K562 (cell line): ENCODE measurements at places on chromosomes 6 and 20. TPM values are rescaled to one million over a fixed set of nuclear protein-coding genes. Genes with fewer than 3 reads are reported as not detected.

- H3K36me3 ChIP-seq: no peaks in the 10 kb centered on the region
- H3K27me3 ChIP-seq: peaks cover 16% of the 10 kb centered on the region
- H3K4me1 ChIP-seq: no peaks in the 10 kb centered on the region
- no peak overlapping the region for H3K4me3 ChIP-seq
- no peak for DNase-seq
These were observed 39.0 kb downstream of the JAG1 start for GRCh38 chr20:10634683-10635411.

GRCh38 chr6:85662251-85662650 is 19.6 kb upstream of the SYNCRIP start:
- H3K4me3 ChIP-seq: no peak overlapping the region
- no peaks in the 10 kb centered on the region for H3K27me3 ChIP-seq

GRCh38 chr6:112522587-112522986 is 175.5 kb downstream of the RFPL4B start:
- DNase-seq: no peak
- no peaks in the 10 kb centered on the region for H3K4me1 ChIP-seq
- H3K27me3 ChIP-seq: no peaks in the 10 kb centered on the region
- no peaks in the 10 kb centered on the region for H3K36me3 ChIP-seq

DNA sequence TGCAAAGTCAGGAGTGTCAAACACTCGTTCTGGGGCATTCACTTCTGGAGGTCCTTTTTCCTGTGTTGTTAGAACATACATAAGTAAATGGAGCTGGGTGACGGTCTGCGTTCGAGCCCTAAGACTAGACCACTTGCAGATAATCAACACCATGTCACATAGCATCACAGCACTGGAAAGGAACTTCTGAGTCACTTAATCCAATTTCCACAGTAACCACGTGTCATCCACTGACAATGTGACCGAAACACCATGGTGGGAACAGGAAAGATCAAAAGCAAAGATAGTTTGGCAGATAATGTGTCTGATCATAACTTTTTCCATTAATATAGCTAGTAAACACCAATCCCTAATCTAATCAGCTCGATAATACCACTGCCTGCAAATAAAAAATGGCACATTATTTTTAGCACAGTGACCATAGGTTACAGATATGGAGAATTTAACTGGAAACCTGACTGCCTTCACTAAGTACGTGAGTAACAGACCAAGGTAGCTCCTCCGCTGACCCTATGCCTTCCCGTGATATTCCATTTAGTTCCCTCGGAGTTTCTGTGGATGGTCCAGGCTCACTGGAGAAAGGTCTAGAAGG is 34.8 kb downstream of the WRNIP1 start:
- no peak overlapping the region for H3K27ac ChIP-seq
- no peak overlapping the region for H3K4me3 ChIP-seq
- peaks cover 17% of the 10 kb centered on the region for H3K4me1 ChIP-seq
- H3K27me3 ChIP-seq: no peaks in the 10 kb centered on the region

DNA sequence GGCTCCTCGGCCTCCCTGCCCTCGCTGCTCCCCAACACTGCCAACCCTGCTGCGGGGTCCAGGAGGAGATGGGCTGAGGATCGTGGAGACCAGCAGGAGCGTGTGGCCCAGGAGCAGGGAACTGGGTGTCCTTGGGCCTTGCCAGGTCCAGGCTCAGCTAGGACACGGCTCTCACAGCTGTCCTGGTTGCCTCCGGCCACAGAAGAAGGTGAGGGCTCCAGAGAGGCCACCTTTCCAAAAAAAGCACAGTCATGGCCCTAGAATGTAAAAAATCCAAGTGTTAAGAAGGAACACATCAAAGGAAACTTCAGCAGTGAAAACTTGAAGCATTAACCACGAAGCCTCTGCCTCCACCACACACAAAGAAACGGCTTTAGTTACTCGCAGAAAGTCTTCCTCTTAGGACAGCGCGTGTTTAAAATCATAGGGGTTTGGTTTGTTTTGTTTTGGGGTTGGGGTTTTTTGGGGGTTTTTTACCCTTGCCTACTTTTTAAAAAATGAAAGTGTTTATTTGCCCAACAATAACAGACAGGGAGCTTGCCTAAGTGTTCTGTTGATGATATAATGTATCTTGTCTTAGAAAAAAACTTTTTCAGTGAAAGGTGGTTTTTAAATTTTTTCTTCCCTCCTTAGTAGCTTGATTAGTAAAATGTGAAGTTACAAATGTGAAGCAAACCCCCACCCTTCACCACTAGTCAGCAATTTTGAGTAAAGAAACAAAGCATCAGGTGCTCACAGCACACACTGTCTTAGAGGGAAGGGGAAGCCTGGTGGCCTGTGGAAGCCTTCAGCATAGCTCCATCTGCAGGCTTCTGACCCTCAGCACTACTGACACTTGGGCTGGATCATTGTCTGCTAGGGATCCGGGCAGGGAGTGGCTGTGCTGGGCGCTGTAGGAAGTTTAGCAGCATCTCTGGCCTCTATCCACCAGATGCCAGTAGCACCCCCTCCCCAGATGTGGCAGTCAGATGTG is 60.0 kb downstream of the PTPN1 start:
- peak overlapping the region; percentile 59; the same call in 2 of the 3 replicates for H3K27ac ChIP-seq
- no peaks in the 10 kb centered on the region for H3K27me3 ChIP-seq
- H3K4me3 ChIP-seq: no peak overlapping the region
- DNase-seq: peak; percentile 43
- H3K4me1 ChIP-seq: peaks cover 22% of the 10 kb centered on the region

The RAB5IF gene
- total RNA-seq: 134 and 144 TPM in 2 replicates

DNA sequence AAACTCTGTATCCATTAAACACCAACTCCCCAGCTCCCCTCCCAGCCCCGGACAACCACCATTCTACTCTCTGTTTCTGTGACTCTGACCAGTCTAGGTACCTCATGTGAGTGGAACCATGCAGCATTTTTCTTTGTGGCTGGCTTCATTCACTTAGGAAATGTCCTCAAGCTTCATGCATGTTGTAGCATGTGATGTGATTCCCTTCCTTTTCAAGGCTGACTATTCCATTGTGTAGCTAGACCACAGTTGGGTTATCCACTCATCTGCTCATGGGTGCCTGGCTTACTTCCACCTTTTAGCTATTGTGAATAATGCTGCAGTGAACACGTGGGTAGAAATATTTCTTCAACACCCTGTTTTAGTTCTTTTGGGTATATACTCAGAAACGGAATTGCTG is 8.8 kb upstream of the BPHL start:
- H3K27ac ChIP-seq: no peak overlapping the region
- H3K36me3 ChIP-seq: peaks cover 92% of the 10 kb centered on the region
- no peak overlapping the region for H3K4me3 ChIP-seq
- no peaks in the 10 kb centered on the region for H3K27me3 ChIP-seq
- no peaks in the 10 kb centered on the region for H3K4me1 ChIP-seq

GRCh38 chr6:39075807-39076622 is 27.4 kb downstream of the GLP1R start:
- H3K27me3 ChIP-seq: peaks cover 24% of the 10 kb centered on the region; the same call in 2 of the 3 replicates
- no peaks in the 10 kb centered on the region for H3K36me3 ChIP-seq
- no peak for DNase-seq
- no peak overlapping the region for H3K27ac ChIP-seq

DNA sequence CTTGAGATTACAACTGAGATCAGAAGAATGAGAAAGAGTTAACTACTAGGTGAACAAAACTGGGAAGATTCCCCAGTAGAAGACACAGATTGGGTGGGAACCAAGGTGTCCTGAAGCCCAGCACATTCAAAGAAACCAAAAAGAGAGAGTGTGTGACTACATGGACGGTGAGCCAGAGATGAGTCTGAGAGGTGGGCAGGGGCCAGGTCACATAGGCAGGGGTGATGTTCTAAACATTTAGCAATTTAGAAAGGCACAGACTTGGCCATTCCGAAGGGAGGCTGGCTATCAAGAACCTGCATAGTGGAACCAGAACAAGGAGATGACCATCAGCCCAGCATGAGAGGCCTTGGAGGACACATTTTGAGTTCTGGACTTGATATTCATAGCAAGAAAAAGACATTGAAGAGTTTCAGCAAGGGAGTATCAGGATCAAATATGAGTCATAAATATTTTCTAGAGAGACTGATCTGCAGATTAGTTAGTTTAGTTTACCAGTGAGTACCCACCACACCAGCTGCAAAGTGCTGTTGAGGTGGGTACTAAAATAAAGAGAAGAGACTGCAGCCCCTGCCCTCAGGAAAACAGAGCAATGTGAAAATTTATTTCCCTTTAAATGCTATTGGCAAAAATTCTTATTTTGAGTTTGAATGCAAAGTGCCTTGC is 340.5 kb upstream of the PRDM1 start:
- H3K27ac ChIP-seq: no peak overlapping the region
- H3K27me3 ChIP-seq: no peaks in the 10 kb centered on the region
- H3K36me3 ChIP-seq: no peaks in the 10 kb centered on the region
- no peak overlapping the region for H3K4me3 ChIP-seq
- DNase-seq: no peak

GRCh38 chr6:7647504-7647903 is 57.5 kb downstream of the SNRNP48 start:
- H3K27ac ChIP-seq: no peak overlapping the region
- H3K4me3 ChIP-seq: no peak overlapping the region
- DNase-seq: no peak
- H3K4me1 ChIP-seq: no peaks in the 10 kb centered on the region
- no peaks in the 10 kb centered on the region for H3K36me3 ChIP-seq
- peaks cover 38% of the 10 kb centered on the region for H3K27me3 ChIP-seq

The CD24 gene
- 27.1 and 28.3 TPM in 2 replicates for total RNA-seq

The C20orf202 gene
- total RNA-seq: 0.11 TPM in 1 of 2 replicates, not detected in the other

The NUP43 gene
- total RNA-seq: 101 and 103 TPM in 2 replicates

DNA sequence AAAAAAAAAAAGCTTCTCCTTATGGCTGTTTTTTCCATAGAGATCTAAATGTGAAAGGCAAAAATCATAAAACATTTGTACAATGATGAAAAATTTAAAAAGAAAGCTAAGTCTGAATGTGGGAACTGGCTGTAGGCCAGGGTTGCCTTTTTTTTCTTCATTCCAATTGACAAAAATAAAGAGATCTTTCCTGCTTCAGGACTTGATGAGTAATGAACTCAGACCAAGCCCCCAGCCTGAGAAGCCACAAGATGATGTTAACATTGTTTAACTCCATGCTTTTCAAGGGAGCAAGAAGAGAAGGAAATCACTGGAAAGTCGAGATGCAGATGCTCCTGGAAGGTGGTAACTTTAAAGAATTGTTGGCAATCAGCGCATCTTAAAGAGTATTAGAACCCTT is 41.4 kb downstream of the TRMT6 start:
- no peak overlapping the region for H3K4me3 ChIP-seq
- H3K36me3 ChIP-seq: no peaks in the 10 kb centered on the region
- H3K27me3 ChIP-seq: peaks cover 2% of the 10 kb centered on the region; the same call in 1 of the 3 replicates
- no peak overlapping the region for H3K27ac ChIP-seq
- DNase-seq: no peak
- peaks cover 8% of the 10 kb centered on the region for H3K4me1 ChIP-seq

DNA sequence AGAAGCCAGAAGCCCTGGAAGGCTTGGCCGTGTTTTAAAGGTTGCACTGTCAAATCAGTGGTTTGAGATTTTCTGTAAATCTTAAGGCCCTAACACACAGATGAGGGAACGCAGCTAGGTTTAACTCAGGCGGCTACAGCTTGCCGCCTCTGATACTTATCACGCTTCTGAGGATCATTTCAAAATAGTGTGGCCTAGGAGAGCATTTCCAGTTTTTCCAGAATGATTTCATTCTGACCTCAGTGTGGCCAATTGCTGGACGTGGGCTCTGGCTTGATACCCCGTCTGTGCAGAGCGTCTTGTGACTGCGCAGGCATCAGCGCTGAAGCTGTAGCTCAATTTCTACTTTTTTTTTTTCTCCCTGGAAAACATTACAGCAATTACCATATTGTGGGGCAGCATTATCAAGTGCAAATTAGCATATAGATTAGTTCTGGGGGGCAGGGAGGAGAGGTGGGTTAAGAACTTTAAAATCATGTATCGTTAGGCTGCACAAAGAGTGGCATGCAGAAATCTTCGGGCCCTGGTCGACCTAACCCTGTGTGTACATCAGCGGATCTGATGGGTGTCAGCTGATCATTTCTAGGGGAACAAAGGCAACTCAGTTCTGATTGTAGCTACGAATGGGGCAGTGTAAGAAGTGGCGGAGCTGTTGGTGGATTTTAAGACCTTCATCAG is 105.0 kb upstream of the EEF1E1 start:
- no peaks in the 10 kb centered on the region for H3K36me3 ChIP-seq
- peaks cover 6% of the 10 kb centered on the region for H3K27me3 ChIP-seq
- no peak overlapping the region for H3K4me3 ChIP-seq
- no peak for DNase-seq
- no peak overlapping the region for H3K27ac ChIP-seq

The FNDC1 gene
- total RNA-seq: not detected in 2 replicates

DNA sequence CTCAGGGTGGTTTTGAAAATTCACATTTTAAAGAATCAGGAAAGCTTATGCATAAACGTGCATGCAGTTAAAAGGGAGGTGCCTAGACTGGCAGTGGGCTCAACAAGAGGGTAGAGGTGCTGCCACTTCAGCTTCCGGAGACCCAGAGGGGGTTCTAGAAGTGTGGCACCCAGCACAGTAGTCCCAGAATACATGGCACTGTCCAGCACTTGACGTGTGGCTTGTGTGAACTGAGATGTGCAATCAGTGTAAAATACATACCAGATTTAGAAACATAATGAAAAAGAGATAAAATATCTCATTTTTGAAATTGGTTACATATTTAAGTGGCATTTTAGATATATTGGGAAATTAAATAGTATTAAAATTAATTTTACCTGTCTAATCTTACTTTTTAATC is 89.3 kb downstream of the RIN2 start:
- DNase-seq: no peak
- no peak overlapping the region for H3K27ac ChIP-seq
- H3K36me3 ChIP-seq: no peaks in the 10 kb centered on the region
- H3K4me3 ChIP-seq: no peak overlapping the region
- no peaks in the 10 kb centered on the region for H3K4me1 ChIP-seq

The DCDC2 gene
- 0.04 TPM in 1 of 2 replicates, not detected in the other for total RNA-seq

The OVOL2 gene
- not detected in 2 replicates for total RNA-seq

The SUMO4 gene
- 0.60 and 0.92 TPM in 2 replicates for total RNA-seq

The SIRPB1 gene
- total RNA-seq: not detected in 2 replicates

- no peaks in the 10 kb centered on the region for H3K4me1 ChIP-seq
- no peak for DNase-seq
- no peaks in the 10 kb centered on the region for H3K27me3 ChIP-seq
- no peak overlapping the region for H3K4me3 ChIP-seq
- no peak overlapping the region for H3K27ac ChIP-seq
- H3K36me3 ChIP-seq: no peaks in the 10 kb centered on the region
These were observed 118.1 kb upstream of the MAFB start for GRCh38 chr20:40806929-40807820.

GRCh38 chr6:7585287-7585930 is 4.6 kb upstream of the SNRNP48 start:
- H3K27me3 ChIP-seq: peaks cover 9% of the 10 kb centered on the region; the same call in 2 of the 3 replicates
- H3K27ac ChIP-seq: no peak overlapping the region
- no peak overlapping the region for H3K4me3 ChIP-seq
- DNase-seq: no peak
